CD14-positive monocyte (primary cell): ENCODE measurements at places on chromosomes 1 and 21.
A peak's percentile ranks its signal among the peaks of the same experiment; 100 is the strongest.

DNA sequence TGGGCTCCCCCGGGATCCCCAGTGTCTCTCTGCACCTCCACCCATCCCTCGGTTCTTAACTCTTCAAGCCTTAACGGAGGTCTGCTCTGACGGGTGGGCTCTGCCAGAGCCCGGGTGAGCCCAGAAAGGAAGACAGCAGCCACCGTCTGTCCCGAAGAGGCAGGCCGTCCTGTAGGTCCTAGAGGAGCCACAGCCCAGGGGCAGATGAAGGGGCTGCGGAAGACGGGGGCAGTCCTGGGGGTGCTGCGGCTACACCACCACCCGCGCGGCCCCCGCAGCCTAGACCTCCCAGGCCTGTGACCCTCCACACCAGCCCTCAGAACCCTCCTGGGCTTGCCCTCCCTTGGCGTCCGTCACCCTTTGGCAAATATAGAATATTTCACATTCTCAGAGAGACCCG, 71.0 kb downstream of the UMODL1 start:
- DNase-seq, result no peak

DNA sequence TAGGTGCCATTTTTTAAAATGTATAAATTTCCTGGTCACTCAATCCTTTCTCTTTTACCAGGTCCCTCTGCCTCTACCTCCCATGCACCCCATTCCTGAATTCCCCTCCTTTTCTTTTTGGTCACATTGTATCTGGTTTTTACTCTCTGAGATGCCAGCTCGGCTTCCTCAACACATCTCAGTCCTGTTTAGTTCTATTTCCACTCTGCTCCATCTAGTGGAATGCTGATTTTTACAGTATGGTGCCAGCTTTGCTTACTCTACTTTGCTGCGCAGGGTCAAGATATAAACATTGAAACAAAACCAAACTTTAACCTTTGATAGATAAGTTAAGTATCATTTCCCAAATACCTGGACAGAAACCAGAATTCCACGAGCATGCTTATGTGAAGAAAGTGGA, 96.0 kb downstream of the ESRRG start:
- no peak for DNase-seq

DNA sequence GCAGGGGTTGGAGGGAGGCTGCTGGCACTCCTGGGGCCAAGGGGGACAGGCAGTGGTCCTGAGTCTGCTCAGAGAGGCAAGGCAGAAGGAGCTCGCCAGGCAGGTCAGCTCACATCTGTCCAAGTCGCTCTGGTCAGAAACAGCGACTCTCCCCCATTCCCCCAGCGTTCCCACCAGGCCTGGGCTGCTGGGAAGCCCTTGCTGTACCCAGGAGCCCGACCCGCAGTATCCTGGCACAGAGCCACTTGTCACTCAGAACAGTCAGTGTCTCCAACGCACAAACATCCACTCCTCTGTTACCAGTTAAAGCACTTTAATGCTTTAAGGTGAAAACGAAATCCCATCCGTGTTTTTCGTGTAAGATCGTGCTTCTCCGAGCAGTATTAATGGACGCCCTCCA, 16.6 kb upstream of the CCDC27 start:
- DNase-seq, result no peak

- no peak for DNase-seq
Observed at GRCh38 chr1:18333220-18333619, 147.5 kb upstream of the KLHDC7A start.

- DNase-seq, result no peak
Observed at GRCh38 chr1:81174811-81175476, 625.8 kb upstream of the ADGRL2 start.

DNA sequence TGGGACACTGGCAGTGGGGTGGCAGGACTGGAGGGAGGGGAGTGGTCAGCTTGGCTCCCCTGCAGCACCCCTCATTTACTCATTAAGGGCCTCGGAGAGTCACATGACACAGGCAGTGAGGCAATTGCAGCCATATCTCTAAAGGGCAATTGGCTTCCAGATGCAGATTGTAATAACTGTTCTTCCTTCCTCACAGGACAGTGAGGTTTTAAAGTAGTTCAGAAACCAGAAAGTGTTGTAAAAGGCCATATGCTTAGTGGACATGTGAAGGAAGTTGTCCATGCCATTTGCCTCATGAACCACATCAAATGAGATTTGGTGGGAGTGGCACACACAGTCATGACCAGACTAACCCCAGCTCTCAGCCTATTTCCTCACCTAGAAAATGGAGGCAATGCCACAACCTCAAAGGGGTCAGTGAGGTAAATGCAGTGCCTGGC, 11.1 kb downstream of the MTX1 start:
- DNase-seq, result peak; percentile 88
